ENCODE measurements at places on chromosomes 13 and 19. TPM values are rescaled to one million over a fixed set of nuclear protein-coding genes. Genes with fewer than 3 reads are reported as not detected.
A peak's percentile ranks its signal among the peaks of the same experiment; 100 is the strongest.

The PSG3 gene
- not detected for total RNA-seq

The FPR3 gene
- 4.0 TPM for total RNA-seq

The IL17D gene
- total RNA-seq = 0.54 TPM

The TEKTIP1 gene
- total RNA-seq = 0.46 TPM

The ZNF486 gene
- 1.6 TPM for total RNA-seq

The PABPC3 gene
- 0.08 TPM for total RNA-seq

The PIH1D1 gene
- total RNA-seq = 28.1 TPM

The ZNF8 gene
- total RNA-seq = 4.6 TPM

The SIGLECL1 gene
- not detected for total RNA-seq

The PDE4A gene
- total RNA-seq = 36.8 TPM

The FXYD3 gene
- 1.3 TPM for total RNA-seq

- no peak for DNase-seq
Observed at GRCh38 chr13:41107584-41108014, 25.0 kb downstream of the KBTBD6 start.

- DNase-seq = no peak
Observed at GRCh38 chr13:60090574-60090973, 73.2 kb downstream of the DIAPH3 start.

- no peak for DNase-seq
Observed at GRCh38 chr13:40024204-40024966, 368.9 kb downstream of the COG6 start.

DNA sequence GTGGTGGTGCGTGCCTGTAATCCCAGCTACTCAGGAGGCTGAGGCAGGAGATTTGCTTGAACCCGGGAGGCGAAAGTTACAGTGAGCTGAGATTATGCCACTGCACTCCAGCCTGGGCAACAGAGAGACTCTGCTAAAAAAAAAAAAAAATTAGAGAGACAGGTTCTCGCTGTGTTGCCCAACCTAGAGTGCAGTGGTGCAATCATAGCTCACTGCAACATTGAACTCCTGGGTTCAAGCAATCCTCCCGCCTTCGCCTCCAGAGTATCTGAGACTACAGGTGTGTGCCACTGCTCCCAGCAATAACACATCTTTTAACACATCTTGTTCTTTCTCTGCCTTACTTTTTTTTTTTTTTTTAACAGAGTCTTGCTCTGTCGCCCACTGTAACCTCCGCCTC lies 32.7 kb downstream of the CLEC17A start:
- no peak for DNase-seq

GRCh38 chr19:4386041-4386782 lies 14.1 kb downstream of the SH3GL1 start:
- DNase-seq = no peak

DNA sequence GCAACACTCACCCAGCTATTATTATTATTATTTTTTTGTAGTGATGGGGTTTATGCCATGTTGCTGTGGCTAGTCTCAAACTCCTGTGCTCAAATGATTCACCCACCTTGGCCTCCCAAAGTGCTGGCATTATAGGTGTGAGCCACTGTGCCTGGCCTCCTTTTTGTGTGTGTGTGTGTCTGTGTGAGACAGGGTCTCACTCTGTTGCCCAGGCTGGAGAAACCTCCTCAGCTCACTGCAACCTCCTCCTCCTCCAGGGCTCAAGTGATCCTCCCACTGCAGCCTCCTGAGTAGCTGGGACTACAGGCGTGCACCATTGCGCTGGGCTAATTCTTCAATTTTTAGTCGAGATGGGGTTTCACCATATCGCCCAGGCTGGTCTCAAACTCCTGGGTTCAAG lies 3.6 kb upstream of the MYDGF start:
- no peak for DNase-seq

DNA sequence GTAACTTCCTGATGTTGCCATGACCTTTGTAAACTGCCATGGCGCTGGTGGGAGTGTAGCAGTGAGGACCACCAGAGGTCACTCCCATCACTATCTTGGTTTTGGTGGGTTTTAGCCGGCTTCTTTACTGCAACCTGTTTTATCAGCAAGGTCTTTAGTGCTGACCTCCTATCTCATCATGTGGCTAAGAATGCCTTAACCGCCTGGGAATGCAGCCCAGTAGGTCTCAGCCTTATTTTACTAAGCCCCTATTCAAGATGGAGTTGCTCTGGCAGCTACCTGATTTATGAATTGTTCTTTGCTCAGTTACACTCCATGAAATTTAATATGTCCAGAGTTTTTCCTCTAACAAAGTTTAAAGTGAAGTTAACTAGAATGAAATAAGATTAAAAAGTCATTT lies 4.6 kb upstream of the EPS15L1 start:
- no peak for DNase-seq

DNA sequence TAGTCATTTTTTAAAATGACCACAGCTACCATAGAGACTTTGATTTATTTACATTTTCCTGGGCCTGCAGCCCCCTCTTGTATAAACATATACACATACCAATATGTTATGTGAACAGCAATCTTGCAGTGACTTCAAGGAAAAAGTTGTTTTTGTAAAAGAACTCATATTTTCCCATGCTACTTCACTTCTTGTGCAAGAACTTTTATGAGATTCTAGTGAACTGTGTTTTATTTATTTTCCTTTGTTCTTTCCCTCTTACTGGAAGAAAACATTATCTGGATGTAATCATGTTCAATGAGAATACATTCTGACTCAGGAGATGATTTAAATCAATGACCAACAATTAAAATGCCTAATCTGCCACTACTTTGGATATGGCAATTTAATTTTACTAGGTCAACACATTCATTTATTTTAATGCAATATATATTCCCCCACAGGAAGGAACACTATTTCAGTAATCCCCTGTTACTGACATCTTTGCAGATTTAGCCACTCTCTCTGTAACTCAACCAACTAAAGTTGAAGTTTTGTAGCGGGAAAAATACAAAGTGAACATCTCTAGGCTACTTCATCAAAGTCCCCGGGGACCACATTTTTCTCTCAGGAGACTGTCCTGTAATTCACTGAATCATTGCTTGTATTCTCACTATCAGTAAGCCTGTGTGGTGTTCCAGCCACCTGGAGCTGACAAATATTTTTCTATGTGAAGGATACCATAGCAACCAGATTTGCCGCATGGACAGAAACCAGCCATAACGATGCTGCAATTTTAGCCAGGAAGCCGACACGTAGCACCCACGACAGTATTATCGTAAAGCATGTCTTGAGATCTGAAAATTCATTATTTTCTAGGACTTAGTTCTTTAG lies 90.5 kb downstream of the STARD13 start:
- DNase-seq = no peak

GRCh38 chr13:112445411-112446271 lies 69.5 kb downstream of the SPACA7 start:
- DNase-seq = no peak

- no peak for DNase-seq
Observed at GRCh38 chr19:10815969-10816644, 19.9 kb downstream of the TMED1 start.

- no peak for DNase-seq
Observed at GRCh38 chr19:21202865-21203494, 61.1 kb downstream of the ZNF431 start.

GRCh38 chr13:25286308-25286968 lies 850 bp downstream of the MTMR6 start:
- DNase-seq = no peak

DNA sequence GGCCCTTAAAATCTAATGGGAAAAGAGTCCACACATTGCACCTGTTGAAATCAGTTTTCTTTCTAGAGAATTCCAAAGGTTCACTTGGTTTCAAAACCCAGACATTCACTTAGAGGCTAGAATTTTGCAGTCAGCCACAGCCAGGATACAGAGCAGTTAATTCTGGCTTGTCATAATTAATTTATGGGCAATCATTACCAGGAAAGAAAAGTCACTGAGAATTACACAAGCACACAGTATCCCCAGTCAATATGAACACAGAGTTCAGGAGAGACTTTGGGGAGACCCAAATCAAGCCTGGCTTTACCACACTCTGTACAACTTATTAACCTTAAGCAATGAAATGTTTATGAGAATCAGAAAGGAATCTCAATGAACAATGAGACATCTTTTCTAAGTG lies 224.3 kb upstream of the SOX21 start:
- no peak for DNase-seq

DNA sequence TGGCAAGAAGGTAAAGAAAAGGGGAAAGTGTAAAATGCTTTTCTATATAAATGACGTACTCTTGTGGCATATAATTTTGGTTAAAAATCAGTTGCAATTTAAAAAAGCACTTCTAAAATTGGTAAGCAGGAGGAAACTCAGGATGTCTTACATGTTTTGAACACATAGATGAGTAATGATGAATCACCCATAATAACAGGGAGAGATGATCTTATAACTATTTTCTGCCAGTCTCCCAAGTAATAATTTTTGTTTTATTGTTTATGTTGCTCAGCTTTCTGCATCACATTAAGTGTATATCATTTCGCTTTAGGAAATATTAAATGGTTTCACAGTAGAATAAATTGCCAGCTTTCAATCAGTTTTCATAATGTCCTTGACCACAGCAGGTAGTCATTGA lies 1430.7 kb upstream of the PCDH20 start:
- DNase-seq = no peak

DNA sequence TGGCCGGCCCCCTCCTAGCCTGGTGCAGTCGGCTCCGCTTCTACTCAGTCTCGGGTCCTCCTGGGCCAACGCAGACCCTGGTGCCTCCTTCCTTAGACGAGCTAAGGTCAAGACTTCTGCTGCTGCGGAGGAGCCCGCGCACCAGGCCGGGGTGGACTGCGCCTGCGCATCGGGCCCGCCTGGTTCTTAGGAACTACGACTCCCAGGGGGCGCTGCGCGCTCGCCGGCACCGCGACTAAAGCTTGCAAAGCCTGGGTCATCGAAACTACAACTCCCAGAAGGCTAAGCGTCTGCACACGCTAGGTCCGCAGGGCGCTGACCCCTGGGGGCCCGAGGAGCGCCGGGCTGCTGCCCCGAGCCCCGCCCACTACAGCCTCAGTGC lies at the start of gene ZNF835:
TSS of gene ZNF835 (minus strand) at position 145 of the 382 bp plus-strand sequence. CDS start 6,559 bp downstream, outside the sequence.
- DNase-seq = peak; percentile 99

- no peak for DNase-seq
Observed at GRCh38 chr19:28577233-28577632, 635.7 kb downstream of the UQCRFS1 start.

GRCh38 chr19:46426506-46427162 lies 2.1 kb downstream of the PNMA8C start:
- DNase-seq = peak; percentile 87

GRCh38 chr13:102017248-102017647 lies 384.6 kb downstream of the FGF14 start:
- DNase-seq = no peak

- DNase-seq = no peak
Observed at GRCh38 chr13:36559375-36559774, 114.4 kb upstream of the SERTM1 start.

DNA sequence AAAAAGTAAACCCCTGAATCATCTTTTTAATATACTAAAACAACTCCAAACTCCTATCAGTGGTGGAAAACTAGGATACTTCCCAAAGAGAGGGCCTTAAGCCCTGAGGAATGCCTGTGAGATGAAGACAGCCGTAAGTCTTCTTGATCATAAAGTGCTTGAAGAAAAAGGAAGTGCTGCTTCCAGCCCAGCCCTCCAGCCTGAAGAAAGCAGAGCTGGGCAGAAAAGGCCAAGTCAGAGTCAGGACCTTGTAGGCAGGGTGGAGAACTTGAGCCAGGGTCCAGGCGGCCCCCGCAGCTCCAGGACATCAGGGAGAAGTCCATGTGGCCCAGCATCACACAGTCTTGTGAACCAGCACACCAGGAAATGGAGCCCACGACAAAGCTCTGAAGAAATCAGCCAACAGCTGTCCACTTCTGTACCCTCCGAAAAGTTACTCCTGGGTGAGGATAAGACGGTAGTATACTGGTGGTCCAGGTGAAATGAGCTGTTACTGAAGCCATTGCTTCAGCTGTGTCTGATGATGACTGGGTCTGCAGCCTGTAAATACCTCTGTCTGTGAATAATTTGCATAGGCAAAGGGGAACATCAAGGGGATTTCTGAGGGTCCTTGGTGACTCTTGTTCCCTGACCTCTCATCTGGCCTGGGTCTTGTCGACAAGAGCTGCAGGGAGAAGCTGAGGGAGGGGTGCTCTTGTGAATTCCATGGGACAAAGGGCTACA lies 18.7 kb upstream of the CRYL1 start:
- DNase-seq = no peak

DNA sequence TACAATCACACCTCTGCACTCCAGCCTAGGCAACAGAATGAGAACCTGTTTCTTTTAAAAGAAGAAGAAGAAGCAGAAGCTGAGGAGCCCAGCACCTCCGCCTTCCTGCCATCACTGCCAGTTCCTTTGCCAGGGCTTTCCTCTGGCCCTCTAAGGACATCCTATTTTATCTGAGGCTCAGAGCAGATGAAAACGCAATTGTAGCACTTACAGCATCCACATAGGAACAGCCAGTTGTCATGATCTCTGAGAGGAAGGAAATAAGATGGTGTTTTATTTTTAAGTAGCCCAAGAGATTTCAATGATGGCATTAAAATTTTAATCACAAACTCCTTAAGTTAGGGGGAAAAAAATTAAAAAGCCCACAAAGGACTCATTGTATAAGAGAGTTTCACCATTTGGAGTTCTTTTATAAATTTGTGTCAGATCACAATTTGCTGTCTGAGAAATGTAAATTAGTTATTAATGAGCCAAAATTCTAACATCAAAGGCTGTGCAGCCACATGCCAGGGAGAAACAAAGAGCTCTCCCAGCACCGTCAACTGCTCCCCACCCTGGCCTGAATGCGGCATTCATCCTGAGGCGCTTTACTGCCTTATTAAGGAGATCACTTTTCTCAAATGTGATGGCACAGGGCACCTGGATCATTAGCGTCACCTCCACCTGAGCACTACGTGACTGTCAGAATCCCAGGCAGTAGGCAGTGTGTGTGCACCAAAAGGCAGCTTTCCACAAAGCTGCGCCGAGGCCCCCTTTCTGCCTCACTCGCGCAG lies 393.0 kb downstream of the FOXO1 start:
- no peak for DNase-seq

DNA sequence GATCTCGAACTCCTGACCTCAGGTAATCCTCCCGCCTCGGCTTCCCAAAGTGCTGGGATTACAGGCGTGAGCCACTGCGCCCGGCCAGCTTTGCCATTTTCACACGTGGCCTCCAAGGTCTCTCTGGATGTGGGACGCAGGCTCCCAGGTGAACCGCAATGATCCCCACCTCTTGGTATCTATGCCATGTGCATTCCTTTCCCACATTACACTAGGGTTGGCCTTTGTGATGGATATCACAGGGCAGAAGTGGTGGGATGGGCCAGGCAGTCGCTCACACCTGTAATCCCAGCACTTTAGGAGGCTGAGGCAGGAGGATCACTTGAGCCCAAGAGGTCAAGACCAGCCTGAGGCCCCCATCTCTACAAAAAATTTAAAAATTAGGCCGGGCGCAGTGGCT lies 22.4 kb downstream of the FGF21 start:
- no peak for DNase-seq

GRCh38 chr13:65971541-65971940 lies 1258.6 kb downstream of the PCDH9 start:
- DNase-seq = no peak
